Peyer's patch (tissue), 4 donors: ENCODE measurements at places on chromosomes 11 and 22. TPM values are rescaled to one million over a fixed set of nuclear protein-coding genes. Genes with fewer than 3 reads are reported as not detected.

- H3K4me3 ChIP-seq: no peak overlapping the region
- no peaks in the 10 kb centered on the region for H3K36me3 ChIP-seq
- H3K27ac ChIP-seq: peak overlapping the region; percentile 72
- H3K27me3 ChIP-seq: no peaks in the 10 kb centered on the region
Observed at GRCh38 chr11:72618803-72619202, 55.4 kb downstream of the PDE2A start.

- H3K27ac ChIP-seq: no peak overlapping the region
- DNase-seq: no peak
- no peaks in the 10 kb centered on the region for H3K36me3 ChIP-seq
- no peaks in the 10 kb centered on the region for H3K27me3 ChIP-seq
- no peak overlapping the region for H3K4me3 ChIP-seq
Observed at GRCh38 chr11:11213117-11213516, 139.9 kb downstream of the CSNK2A3 start.

- no peaks in the 10 kb centered on the region for H3K27me3 ChIP-seq
- H3K4me3 ChIP-seq: no peak overlapping the region
- H3K4me1 ChIP-seq: no peaks in the 10 kb centered on the region
- H3K36me3 ChIP-seq: no peaks in the 10 kb centered on the region
- H3K27ac ChIP-seq: no peak overlapping the region
- no peak for DNase-seq
Observed at GRCh38 chr11:112042161-112042960, 17.2 kb downstream of the DLAT start.

DNA sequence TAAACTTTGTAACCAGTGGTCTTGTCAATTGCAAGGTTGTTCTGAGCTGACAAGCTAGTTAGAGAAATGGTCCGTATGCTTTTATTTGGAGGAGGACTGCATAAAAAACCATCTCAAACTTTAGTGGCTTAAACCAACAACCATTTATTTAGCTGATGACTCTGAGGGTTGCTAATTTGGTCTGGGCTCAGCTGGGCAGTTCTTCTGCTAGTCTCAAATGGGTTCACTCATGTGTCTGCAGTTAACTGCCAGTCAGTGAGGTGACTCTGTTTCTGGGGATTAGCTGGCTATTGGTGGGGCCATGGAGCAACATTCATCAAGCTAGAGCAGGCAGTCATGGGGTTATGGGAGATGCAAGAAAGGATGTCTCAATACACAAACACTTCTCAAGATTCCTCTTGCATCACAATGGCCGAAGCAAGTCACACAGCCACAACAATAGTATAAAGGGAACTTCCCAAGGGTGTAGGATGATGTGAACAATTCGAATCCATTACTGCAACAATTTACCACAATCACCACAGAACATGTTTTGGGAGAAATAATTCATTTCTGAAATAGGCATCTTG lies 521.9 kb downstream of the INSC start:
- H3K27ac ChIP-seq: no peak overlapping the region
- no peaks in the 10 kb centered on the region for H3K36me3 ChIP-seq
- no peaks in the 10 kb centered on the region for H3K27me3 ChIP-seq
- H3K4me1 ChIP-seq: no peaks in the 10 kb centered on the region
- H3K4me3 ChIP-seq: no peak overlapping the region
- DNase-seq: no peak

Gene RFPL3
- not detected for total RNA-seq

Gene BIK
- 7.4 TPM for total RNA-seq

Gene MGAT3
- 53.7 TPM for total RNA-seq
